ENCODE measurements at places on chromosomes 11 and 22.

DNA sequence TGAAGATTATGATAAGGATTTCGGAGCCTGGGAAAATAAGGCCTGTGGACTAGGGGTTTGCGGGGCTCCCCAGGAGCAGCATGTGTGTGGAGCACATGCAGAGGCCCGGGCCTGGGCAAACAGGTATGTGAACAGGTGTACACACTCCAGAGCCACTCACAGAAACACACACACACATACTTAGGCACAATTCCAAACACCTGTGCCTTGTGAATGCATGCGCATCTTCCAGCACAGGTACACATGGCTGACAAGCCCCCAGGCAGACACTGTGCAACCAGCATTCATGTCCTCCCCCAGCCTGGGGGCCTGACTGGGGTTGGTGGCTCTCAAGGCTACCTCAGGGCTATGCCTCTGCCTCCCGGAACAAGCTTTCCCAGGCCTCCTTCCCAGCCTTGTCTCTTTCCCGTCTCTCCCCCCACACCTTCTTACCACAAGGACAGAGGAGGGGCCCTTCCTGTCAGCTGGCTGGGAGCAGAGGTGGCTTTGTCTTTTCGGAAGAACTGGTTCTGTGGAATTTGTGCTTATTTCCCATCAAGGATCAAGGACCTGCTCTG, 2.6 kb upstream of the P2RY6 start:
- no peak for DNase-seq

DNA sequence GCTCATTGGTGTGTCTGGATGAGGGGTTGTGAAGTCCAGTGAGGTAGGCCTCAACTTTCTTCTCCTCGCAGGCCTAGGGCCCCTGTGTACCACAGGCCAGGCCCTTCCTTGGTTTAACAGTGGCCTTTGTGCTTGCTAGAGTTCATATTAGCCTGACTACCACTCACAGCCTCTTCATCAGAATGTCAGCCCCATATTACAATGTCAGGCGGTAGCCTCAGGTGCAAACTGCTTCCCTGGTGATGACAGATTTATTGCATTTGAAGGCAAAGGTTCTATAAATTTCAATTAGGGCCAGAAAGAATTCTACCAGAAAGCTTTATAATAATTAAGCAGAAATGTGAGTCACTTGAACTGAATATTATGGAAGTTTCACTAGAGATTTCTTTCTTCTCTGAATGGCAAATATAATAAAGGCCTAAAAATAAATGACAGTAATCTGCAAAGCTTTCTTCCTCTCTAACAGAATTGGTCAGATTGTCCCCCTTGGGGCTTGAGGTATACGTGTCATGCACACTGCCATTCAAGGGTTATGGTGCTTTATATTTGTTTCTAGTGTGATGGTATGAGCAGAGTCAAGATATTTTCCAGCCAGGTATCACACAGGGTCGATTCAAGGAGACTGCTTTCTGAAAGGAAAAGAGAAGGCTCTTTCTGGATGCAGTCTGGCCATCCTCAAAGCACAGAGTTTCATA, 210.3 kb downstream of the CWF19L2 start:
- no peak for DNase-seq

GRCh38 chr11:74627381-74627780, 35.0 kb downstream of the POLD3 start:
- no peak for DNase-seq

DNA sequence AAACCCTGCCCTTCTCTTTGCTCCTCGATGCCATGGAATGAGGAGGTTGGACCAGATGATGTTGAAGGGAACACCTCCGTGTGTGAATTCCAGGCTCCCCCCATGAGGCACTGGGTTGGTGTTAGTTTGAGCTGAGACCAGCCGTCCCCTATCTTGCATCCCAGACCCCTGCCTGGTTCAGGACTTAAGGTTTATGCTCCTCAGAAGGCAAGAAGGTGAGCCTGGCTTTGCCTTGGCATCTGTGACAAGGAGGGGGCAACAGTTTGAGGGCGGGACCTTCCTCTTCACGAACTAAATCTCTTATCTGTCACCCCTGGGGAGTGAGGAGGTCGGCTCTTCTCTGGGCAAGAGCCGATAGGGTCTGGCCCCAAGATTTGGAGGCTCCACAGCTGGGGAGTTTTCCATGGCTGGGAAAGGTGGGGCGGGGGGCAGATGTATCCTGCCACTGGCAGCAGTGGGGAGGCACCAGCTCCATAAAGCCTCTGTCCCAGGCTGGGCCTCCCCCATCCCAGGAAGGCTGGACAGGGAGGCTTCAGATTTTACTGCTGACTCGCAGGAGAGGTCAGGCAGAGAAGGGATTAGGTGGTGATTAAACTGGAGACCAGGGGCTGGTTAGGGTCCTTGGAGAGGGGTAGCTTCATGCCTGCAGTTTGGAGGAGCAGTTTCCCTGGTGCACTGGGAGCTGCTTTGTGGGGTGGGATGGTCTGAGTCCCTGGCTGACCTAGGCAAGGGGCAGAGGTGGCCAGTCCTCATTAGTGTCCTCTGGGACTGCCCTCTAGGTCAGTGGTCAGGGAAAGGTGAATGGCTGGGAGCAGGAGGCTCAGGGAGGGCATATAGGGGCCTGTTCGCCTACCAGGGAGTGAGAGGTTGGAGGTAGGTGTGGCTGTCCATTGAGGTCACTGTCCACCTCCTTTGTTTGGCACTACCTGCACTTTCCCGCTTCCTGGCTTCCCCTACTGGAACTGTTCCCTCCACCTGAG, 1.1 kb downstream of the SEC14L2 start:
- no peak for DNase-seq

- DNase-seq: no peak
Measured at GRCh38 chr11:116689413-116690127, 83.2 kb downstream of the BUD13 start.

DNA sequence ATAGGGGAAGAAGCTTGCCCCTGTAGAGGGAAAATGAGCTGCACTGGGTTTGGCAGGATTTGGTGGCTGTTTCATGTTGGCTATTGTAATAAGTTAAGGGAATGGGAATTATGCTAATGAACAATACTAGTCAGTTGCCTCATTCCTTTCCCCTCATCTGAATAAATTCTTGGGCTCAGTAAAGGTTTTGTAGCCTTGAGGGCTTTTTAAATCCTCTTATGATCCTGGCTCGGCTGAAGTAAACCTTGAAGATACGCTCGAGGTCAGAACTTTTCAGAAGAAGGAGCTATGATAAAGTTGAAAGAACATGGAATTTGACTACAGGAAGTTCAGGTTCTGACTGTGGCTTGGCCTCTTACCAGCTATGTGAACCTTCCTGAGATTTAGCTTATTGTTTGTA, 448.7 kb downstream of the RAB38 start:
- DNase-seq: no peak

GRCh38 chr11:31795706-31796498, 15.2 kb downstream of the PAX6 start:
- DNase-seq: no peak

DNA sequence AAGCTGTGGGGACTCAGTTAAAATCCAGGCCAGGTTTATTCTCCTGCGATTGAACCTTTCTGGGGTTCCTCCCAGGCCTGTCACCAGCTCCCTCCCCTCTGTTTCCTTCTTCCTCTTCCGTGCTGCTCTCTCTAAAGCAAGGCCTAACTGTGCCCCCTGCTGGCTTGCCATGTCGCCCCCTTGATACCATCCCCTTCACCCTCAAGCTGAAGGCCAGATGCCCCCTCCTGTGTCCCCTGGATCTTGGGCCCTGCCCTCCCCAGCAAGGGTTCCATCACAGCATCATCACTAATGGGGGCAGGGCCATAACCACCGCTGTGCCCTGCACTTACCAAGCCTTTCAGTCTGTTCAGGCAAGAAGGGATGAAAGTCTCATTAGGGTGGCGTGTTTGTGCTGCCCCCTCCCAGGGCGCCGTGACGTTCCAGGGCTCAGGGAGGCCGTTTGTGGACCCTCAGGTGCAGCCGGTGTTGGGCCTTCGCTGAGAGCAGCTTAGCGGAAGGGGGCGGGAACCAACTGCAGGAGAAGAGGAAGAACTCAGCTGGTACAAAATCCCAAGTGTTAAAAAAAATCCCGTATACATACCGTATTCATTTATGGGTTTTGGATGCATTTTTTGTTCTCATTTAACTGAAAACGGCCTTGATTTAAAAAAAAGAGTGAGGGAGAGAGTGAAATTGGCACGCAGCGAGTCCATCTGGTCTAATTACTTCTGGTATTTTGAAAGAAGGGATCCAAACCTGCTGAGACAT, 69.9 kb downstream of the MPPED1 start:
- no peak for DNase-seq

GRCh38 chr11:1935156-1936071, 11.7 kb upstream of the MRPL23 start:
- no peak for DNase-seq

All from AG04449 (cell line).